NCI-H1417 (cell line): ENCODE measurements at places on chromosomes 3 and 15.

DNA sequence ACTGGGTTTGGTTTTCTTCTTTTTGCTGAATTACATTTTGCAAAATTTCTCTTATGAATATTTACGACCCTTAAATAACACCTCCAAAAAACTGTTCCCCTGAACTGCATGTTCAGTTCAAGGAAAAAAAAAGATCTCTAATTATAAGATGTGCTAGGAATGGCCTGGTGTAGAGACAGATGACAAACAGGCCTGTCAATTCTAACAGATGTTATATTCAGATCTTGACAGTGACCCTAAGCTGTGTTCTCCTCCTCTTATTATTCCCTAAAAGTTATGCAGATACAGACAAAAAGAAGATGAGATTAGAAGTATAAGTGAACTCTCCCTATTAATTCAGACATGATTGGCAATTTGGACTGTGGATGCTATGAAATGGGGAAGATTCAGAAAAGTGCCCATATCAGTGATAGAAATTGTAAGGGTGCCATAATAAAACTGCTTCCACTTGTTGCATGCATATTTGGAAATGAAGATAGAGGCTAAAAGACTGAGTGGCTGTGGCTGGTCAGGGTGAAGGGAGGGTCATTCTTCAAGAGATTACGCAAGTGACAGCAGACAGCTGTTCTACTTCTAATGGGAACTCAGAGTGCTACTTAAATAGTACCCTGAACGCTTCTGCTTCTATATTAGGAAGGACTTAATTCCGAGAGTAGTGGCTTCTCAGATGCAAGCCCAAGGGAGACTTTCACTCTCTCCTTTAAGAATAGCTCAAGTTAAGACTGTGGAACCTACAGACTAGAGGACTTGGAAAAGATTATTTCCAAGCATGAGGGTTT is 75.5 kb downstream of the ADAMTS9 start:
- no peak for DNase-seq

DNA sequence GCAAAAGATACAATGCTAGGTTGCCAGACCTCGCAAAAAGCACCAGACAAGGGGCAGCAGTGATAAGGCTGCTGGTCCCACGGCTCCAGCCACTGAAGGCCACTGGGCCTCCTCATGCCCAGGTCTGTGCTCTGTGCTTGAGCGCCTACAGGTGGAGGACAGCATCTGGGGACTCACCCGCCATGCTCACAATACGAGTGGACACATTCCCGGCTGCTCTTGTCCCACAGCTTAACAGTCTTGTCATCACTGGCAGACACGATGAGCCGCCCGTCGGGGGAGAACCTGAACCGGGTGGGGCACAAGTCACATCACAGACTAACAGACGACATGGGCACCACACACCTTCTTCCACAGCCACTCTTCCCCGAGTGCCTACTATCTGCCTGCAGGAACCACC is 7.4 kb downstream of the POC1A start:
- DNase-seq: no peak

DNA sequence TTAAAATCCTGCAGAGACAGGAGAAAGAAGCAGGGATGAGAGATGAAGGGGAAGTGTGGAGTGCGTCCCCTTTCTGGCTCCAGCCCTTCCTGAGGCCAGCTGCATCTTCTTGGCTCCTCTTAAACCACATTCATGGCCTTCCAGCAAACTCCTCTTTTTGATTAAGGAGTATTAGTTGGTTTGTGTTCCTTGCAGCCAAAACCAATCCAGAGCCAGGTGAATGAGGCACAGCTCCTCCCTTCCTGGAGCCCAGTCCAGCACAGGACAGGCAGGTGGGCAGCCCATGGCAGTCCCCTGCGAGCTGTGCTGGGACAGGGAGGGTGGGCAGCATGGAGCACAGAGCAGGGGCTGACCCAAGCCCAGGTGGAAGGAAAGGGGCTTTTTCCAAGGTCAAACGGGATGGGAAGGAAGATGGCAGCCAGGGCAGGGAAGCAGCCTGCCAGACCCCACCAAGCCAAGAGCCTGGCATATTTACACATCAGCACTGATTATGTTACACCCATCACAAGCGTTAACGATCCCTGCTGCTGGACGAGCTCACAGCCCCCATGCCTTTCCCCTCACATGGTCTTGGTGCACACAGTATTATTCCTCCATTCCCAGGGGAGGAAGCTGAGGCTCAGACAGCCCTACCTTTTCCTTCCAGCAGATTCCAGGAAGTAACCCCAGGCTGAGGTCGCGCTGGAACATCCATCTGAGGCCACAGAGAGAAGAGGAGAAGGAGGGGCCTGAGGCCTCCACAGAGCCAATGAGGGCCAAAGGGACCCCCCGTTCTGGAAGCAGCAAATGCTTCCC is 175.6 kb downstream of the SMAD6 start:
- DNase-seq: peak; percentile 12

DNA sequence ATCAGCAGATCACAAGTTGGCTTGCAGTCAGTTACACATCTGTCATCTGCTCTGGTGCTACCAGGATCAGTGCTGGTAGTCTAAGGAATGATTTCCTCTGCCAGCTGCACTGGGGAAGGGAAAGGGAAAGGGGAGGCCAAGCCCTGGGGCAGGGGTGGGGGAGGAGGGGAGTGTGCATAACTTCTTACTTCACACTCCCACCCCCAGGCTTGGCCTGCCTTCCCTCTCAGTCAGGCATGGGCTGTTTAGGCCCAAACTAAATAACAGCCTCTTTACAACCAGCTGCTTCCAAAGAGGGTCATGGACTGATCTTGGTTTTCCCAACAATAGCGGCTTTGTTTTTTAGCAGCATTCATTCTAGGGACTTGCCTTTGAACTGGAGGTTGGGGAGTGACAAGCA is 86.1 kb upstream of the PSMD6 start:
- DNase-seq: peak; percentile 0

GRCh38 chr3:39457361-39457760 is 10.1 kb upstream of the MOBP start:
- DNase-seq: no peak

GRCh38 chr15:43991206-43991605 is 164.4 kb downstream of the WDR76 start:
- no peak for DNase-seq

DNA sequence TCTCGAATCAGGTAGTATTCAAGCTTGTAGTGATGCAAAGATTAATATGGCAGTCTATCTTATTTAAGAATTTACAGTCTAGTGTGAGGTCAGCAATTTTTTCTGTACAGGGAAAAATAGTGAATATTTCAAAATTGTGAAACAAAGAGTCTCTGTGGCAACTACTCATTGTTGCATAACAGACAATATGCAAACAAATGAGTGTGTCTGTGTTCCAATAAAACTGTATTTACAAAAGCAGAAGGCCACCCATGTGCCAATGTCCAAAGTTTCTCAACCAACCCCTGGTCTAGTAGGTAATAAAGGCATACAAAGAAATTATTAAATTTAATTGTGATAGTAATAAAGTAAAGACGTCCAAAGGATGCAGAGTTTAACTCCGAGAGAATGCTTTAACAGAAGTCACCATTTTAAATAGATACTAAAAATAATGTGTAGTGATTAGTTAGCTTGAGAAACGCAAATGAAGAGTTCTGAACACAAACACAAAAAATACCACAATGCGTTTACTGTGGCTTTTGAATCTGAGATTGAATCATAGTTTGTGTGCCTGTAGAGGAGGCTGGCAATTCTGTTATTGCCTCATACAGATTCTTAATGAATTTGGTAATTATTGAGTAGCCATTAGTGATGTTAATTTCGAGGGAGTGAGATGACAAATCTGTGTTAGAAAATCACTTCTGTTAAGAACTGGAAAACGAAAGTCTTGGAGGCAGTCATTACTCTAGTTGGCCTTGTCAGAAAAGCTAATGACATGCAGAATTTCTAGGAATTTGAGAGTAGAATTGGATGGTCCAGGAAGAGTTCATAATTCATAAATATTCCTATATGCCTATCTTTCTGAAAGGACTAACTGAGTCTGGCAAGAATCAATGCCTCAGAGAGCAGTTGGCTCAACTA is 48.7 kb downstream of the CADM2 start:
- DNase-seq: no peak

GRCh38 chr3:127027811-127028548 is 45.1 kb downstream of the PLXNA1 start:
- no peak for DNase-seq
